ENCODE measurements at places on chromosomes 3 and 15.

GRCh38 chr3:124053871-124054270, 61.9 kb upstream of the ROPN1 start:
- DNase-seq = no peak

DNA sequence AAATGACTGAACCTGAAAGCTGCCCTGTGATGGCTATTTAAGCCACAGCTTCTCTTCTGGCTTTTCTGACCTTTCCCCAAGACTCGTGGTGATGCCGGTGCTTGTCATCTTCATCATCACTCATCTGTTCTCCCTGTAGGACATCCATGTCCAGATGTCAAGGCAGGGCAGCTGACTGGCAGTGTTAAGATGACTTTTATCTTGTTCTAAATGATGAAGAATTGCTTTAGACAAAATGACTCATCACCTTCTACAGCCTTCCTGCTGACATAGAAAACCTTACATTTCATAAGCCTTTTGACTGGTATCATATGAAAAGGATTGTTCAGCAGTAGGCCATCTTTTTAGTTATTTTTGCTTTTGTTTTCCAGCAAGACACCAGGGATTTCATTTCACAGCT, 67.0 kb upstream of the GPR149 start:
- no peak for DNase-seq

DNA sequence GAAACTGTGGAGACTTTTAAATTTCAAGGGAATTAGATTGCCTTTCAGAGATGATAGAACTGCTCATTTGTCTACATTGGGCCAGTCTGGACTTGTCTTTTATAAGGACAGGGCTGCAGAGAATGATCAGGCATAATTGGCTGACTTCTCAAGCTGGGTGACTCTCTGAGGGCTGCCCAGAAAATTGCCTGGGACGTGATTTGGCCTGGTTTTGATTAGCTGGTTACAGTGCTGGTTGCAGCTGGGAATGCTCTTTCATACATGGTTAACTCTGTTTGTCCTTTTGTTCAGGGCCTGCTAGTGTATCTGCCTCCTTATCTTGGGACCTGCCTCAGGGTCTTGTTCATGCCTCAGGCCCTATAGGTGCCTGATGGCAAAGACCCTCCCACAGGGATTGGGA, 245.6 kb downstream of the CLSTN2 start:
- no peak for DNase-seq

- no peak for DNase-seq
Observed at GRCh38 chr3:21573291-21573690, 177.7 kb downstream of the ZNF385D start.

DNA sequence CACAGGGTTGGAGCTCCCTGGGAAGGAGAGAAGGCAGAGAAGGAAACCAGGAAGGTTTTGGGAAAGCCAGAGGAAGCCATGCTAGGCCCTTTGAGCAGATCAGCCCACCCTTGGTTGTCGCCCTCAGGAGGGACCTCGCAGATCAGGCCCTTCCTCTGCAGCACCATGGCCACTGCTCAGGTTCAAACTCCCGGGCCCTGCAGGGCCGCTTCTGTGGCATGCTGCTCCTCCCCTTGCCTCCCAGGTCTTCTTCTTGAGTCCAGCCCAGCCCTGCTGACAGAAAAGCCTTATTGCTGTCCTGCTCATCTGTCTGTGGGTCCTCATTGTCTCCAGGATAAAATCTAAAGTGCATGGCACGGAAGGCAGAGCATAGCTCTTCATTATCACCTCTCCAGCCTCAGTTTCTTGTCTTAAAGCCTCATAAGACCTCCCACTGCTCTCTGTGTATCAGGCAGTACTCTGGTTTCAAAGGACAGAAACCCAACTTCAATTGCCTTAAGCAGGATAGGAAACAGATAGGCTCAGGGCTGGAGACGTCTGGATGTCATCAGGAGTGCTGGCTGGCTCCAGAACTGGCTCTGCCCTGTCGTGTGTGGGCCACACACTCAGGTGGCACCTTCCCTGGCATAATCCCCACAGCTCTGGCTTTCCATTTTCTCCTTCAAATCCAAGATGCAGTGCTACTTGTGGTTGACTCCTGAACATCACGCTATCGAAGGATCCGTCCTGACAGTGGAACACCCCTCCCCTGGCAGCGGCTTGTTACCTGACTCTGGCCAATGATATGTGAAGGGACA, 118.5 kb downstream of the EEFSEC start:
- DNase-seq = no peak

DNA sequence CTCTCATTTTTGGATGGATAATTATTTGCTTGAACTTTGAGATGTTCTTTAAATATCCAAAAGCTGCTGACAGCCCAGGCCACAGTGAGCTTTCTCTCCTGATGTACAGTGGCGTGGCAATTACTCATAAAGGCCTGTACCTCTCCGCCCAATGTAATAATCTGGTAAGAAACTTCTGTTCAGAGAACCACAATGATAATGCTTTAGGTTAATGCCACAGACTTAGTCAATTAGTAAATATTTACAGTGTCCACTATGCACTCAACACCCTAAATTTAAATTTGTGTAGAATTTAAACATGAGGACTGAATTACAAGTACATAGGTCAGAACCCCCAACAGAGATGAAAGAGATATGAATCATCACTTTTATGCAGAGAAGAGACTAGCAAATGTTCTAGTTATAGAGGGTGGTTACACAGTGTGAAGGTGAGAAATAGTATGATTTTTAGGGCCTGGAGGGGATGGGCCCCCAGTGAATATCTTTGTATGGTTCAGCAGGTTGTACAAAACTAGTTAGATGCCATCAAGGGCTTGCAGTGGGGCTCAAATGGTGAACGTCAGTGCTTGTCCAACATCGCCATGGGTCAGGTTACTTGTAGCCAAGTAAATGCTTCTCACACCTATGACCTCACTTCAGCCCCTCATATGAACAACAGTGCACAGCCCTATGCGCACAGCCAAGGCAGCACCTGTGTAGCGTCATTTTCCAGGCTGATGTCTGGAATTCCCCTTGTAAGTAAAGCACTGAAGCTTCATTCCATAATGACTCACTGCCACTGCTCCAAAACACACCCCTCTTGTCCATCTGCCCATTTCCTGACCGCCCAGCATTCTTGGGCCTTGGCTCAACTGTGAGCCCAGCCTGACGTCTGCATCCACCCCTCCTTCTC, 13.3 kb downstream of the ABHD2 start:
- DNase-seq = no peak

- DNase-seq = peak; percentile 48
Observed at GRCh38 chr15:74826364-74826819, at the start of gene CPLX3. CPLX3 (plus strand) TSS chr15:74826627; CDS start chr15:74826704, 77 bp downstream.

GRCh38 chr3:98109807-98110549, 20.5 kb upstream of the OR5H1 start:
- no peak for DNase-seq

DNA sequence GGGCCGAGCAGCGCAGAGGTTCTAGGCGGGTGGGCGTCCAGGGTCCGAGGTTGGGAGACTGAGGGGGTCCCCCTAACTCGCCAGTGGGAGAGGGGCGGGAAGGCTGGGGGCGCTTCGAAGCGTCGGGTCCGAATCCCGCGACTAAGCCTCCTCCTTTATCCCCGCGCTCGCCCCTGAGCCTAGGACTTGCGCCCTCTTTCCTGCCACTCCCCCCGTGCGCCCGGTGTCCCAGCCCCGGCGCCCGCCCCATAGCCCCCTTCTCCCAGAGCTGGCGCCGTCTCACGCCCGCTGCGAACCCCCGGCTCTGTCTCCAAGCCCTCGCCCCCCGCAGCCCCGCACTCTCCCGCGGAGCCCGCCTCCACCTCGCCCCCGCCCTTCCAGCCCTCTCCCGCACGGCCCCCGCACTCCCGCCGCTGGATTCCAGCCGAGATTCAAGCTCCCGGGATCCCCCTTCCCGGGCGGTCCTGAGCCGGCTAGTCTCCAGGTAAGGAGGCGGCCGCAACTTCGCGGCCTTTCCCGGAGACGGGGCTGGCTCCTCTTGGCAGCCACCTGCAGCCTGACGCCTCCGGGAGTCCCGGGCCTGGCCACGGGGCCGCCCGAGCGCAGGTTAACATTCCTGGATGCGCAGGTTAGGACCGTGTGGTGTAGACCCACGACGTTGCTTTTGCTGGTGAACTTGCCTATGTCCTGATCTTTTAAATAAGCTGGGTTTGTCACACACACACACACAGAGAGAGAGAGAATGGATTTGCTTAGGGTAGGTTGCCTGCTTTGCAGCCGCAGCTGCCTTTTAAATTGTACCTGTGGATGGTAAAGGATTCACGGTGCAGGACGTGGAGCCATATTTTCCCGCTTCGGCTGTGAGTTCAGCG, 563 bp downstream of the PXYLP1 start:
- peak; percentile 19 for DNase-seq

- DNase-seq = no peak
Observed at GRCh38 chr15:26771168-26771567, 1.7 kb downstream of the GABRB3 start.

- no peak for DNase-seq
Observed at GRCh38 chr3:22377421-22377820, 626.4 kb upstream of the ZNF385D start.

DNA sequence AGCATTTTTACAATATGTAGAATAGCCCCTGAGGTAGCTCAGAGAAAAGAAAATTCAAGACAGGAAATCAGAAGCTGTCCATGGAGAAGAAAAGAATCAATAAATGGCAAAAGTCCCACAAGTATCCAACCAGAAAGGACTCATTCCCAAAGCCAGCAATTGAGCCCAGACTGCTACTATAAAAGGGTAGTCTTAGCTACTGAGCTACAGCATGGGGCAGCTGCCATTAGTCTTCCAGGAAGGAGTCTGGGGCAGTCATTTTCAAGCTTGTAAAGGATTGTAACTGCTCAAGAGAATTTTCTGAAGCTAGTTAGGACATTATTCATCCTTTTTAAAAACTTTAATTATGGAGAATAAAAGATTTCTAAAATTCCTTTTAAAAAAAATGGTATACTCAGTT, 10.5 kb downstream of the LEKR1 start:
- DNase-seq = no peak

DNA sequence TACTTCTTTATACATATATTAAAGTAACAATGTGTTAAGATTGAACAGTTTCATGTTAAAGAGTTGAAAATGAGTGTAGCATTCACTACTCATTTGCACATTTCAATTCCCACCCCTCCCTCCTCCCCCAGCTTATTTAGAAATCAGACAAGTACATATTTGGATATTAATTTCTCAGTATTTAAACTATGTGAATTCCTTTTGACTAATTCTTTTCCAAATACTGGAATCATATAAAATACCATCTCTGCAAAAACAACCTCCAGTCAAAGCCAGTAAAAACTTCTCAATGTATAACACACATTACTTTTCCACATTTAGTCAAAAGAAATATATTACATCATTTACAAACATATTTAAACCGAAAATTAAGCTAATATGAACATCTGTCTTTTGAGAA, 25.5 kb upstream of the SHC4 start:
- no peak for DNase-seq

DNA sequence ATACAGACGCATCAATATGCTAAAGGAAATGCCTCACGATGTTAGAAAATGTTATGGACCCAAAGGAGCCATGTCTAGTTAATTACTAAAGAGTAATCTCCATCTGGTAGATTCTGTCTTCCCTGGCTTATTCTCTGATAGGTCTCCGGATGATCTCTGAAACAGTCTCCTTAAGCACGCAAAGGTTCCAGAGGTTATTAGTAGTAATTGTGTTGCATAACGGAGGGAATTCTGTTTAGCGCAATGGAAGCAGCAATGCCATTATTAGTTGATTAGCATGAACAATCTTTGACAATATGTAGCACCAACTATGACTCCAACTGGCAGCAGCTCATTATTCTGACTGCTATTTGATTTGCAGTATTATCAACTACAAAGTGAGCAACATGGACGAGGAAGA, 952.5 kb upstream of the SEMA6D start:
- DNase-seq = no peak

DNA sequence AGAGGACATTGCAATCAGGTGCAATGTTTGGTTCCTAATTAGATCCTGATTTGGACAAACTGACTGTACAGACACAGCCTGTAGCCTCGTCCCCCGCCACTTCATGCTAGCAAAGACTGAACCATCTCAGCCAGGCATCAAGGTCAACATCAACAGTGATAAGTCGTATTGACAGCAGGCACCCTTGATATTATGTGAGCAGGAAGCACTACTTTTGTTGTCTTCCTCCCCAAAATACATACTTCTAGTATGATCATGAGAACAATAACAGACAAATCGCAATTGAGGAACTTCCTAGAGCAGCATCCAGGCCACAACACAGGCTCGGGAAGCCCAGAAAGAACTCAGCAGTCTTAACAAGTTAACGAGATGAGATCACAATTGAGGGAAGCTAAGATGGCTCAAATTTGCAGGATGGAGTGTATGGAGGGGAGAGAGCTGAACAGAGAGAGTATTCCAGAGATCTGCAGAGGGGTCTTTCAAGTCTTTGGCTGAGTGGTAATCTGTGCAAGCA, 20.4 kb downstream of the TGM5 start:
- DNase-seq = no peak

DNA sequence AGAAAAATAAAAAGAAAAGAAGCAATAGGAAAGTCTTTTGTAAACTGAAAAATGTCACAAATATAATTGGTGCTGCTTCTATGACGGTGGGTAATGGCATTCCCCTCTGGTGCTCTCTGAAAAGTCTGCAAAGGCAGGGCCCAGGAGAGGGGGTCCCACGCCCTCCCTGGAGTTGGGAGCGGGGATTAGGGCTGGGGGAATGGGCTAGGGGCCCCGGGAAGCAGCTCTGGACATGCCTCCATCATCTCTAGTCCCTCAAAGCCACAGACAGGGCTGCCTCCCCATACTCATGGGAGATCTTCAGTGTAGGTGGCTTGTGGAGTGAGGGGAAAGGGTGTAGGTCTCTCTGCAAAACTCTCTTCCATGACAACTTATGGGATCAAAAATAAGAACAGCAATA, 7.8 kb upstream of the RHCG start:
- DNase-seq = no peak

- DNase-seq = no peak
Observed at GRCh38 chr3:174337227-174337626, 521.9 kb upstream of the NAALADL2 start.

DNA sequence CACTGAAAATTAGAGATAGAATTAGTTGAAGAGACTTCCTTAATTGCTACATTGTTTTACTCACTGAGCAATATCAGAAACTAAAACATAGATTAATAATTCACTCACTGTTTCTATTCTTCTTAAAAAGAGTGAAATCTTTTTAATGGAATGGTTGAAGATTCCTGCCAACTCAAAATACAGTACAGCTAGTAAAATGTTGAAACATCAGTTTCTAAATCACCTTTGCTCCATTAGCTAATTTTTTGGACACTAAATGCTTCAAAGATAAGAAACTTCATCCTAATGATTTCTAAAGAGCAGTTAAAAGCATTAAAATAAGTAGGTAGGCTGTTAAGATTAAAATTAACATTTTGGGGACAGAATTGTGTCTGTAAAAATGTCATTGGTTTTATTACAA, 10.5 kb upstream of the NIT2 start:
- no peak for DNase-seq

GRCh38 chr3:13011573-13012220, 61.5 kb downstream of the IQSEC1 start:
- peak; percentile 80 for DNase-seq

Measured in T-helper 1 cell (primary cell).